ENCODE measurements at places on chromosomes 12 and 14.

GRCh38 chr12:46089414-46090162, 99.2 kb upstream of the SCAF11 start:
- DNase-seq: no peak

GRCh38 chr12:32516230-32516629, 116.9 kb downstream of the FGD4 start:
- DNase-seq: no peak

GRCh38 chr12:30448038-30448437, 247.6 kb downstream of the IPO8 start:
- no peak for DNase-seq

DNA sequence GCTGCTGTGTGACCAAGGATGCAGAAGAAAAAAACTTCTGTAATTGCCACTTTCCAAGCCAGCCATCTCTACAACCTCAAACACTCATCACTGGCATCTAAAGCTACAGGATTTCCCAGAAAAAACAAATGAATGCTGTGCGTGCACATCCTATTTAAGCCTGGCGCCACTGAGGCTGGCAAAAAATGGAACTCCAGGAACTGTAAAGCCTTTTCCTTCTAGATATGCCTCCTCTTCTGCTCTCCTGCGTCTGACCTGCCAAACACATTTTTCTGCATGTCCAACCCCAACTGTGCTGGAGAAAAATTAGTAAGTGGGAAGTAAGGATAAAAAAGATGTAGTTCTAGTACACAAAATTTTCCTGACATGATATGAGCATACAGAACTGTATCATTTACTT, 184.9 kb downstream of the ITPR2 start:
- DNase-seq: no peak

GRCh38 chr12:125006365-125006764, 12.9 kb downstream of the BRI3BP start:
- DNase-seq: no peak

DNA sequence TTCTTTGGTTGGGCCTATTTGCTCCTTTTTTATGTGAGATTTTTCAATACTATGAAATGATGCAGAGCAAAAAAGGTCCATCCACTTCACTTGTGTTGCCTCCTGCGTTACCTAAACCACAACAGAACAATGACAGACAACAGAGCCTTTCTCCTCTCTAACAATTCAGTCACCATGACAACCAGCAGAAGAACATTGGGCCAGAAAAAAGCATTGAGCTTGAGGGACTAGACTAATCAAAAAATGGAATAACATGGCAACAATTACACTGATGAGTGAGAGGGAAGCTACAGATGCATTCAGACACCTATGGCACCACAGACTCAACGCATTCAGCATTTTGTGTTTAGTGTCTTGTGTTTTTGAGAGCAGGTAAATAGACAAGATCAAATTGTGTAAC, 44.6 kb upstream of the PTCSC3 start:
- DNase-seq: no peak

GRCh38 chr12:104276273-104277131, 27.0 kb upstream of the EID3 start:
- DNase-seq: no peak

DNA sequence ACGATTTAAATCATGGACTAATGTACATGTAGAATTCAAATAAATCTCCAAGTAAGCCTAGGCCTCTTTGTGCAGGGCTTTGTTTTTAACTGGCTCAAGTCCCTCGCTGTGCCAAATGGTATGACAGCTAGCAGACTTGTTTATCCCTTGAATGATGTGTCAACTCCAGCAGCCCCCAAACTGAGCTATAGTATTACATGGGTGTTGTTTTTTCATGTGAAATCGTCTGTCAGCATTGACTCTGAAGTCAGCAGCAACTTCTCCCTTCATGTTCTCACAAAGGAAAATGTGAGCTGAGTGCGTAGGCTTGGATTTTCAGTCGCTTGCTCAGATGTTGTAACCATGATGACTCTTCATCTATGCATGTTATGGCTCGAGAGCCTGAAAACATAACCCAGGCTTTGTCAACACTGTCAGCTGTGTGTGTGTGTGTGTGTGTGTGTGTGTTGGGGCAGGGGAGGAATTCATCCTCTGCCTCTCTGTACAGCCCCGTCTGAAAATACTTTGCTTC, 73.3 kb downstream of the PTHLH start:
- DNase-seq: no peak

- DNase-seq: no peak
Measured at GRCh38 chr14:65169351-65169750, 67.0 kb upstream of the MAX start.

DNA sequence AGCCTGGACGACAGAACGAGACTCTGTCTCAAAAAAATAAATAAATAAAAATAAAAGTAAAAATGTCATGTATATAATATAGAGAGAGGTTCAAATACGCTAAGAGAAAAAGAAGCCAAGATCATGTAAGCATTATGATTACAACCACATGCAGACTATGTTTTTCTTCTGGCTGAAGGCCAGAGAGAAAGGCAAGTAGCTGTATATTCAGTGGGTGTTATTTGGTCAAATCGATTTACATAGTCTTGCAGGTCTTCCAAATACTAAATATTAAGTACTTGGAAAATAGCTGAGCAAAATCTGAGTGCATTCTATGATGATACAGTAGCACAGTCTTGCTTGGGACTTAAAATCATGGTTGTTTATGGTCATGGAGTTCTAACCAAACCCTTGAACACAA, 758.0 kb downstream of the DIO2 start:
- no peak for DNase-seq

- DNase-seq: no peak
Measured at GRCh38 chr14:59358784-59359183, 106.4 kb downstream of the GPR135 start.

DNA sequence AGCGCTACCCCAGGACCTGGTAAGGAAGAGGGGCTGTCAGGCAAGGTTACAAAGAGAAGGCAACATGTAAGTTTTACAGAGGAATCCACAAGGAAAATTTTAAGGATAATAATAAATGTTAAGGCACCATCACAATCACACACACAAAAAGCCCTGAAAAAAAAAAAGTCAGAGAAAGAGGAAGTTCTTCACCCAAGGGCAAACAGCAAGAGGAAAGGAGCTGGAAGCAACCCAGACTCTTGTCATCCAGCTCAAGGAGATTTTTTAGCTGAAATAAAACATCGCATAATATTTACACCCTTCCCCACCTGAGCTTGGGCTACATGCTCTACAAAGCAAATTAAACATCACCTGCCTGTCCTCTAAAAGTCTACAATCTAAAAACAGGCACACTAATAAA, 9.5 kb downstream of the SPTB start:
- DNase-seq: no peak

- DNase-seq: no peak
Measured at GRCh38 chr12:49366096-49366651, 1.1 kb upstream of the SPATS2 start.

- no peak for DNase-seq
Measured at GRCh38 chr14:63899953-63900352, 47.1 kb downstream of the SYNE2 start.

DNA sequence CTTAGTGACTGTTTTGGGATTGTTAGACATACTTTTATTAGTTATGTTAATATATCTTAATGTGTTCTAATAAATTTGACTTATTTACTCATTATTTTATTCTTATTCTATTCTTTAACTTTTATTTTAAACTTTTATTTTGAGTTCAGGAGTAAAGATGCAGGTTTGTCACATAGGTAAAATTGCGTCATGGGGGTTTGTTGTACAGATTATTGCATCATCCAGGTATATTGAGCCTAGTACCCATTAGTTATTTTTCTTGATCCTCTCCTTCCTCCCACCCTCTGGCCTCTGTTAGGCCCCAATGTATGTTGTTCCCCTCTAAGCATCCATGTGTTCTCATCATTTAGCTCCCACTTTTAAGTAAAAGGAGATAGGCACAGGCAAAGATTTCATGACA, 495.5 kb downstream of the MDGA2 start:
- no peak for DNase-seq
